ENCODE measurements at places on chromosomes 7 and 10.
A peak's percentile ranks its signal among the peaks of the same experiment; 100 is the strongest.

GRCh38 chr7:12016439-12016838, 184.4 kb upstream of the THSD7A start:
- DNase-seq = no peak

DNA sequence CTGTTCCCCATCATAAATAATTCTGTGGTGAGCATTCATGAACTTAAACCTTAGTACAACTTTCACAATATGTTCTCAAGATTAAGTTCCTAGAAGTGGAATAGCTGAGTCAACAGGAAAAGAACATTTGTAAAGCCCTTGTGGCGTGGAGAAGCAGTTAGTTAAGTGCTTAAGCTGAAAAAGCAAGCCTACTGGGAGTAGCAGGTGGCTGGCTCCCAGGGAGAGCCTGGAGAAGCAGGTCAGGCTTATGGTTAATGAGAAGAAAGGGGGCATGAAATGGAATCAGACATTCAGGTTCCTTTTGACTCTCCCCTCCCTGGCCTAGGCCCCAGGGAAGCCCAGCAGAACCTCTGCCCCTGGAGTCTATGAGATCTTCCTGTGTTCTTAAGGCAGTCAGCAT, 35.3 kb downstream of the VSTM4 start:
- no peak for DNase-seq

GRCh38 chr7:88442413-88442812, 135.7 kb upstream of the STEAP4 start:
- no peak for DNase-seq

- no peak for DNase-seq
These were observed 19.0 kb upstream of the TRIM56 start for GRCh38 chr7:101066141-101066832.

GRCh38 chr7:91945476-91945875, 4.8 kb downstream of the AKAP9 start:
- no peak for DNase-seq

DNA sequence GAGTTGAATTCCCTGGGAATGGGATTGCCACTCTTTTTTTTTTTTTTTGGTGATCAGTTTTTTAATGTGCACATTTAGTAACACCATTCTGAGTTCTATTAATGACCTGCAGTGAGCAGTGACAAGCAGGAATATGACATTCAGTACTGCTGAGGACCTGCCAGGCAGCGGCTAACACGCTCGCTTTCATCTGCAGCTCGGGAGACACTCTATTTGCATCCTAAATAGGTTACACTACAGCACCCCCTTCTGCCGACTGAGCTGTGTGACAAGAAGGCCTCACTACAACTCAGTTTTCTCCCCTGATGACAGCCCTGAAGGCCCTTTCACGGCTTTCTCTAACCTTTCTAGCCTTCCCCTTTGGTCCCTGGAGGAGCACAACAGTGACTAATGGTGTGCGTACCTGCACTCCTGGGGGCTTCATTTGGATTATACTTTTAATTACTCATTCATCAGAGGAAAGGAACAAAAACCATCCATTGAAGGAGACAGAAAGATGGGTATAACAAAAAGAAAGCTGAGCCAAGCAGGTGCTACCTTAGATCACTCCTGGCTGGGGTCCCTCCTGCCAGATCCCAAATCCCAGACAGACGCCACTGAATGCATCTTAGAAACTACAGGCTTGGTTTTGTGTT, 872.4 kb downstream of the LRMDA start:
- no peak for DNase-seq

- DNase-seq = no peak
These were observed 222.8 kb downstream of the TNS3 start for GRCh38 chr7:47358944-47359588.

DNA sequence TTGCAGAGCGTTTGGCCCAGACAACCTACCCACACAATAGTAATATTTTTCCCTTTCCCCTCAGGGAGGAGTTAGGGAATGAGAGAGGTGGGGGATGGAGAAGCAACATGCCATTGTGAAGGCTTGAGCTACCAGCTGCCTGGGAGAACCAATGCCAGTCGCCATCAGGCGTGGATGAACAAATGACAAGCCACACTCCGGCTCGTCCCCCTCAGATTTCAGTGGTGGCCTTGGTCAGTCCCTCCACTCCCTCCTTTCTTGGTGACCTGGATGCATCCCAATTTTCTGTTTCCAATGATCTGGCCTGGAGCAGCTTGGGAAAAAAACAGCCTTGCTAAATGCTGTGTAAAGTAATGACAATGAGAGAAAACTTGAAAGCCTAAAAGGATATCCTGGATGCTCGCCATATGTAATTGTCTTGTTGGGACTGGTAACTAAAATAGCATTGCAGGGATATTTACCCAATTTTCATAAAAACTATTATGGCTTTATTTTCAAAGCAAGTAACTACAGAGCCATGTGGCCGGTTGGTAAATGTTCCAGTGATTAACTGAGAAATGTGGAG, 110.7 kb downstream of the ICA1 start:
- DNase-seq = no peak

DNA sequence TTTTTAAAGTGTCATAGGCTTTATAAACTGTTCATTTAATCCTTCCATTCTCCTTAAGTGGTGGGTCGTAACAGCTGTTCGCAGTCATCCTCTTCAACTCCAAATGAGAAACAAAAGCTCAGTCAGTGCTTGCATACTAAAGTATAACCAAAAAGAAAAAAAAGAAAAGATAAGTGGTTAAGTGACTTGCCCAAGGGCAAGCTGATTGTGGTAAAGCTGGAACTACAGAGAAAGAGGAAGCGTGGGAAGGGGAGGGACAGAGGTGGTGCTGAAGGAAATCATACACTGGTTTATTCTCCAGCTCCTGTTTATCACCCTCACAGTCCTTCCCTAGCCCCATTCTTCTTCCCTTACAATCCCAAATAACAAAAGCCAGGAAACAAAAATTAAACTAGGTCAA, 29.6 kb downstream of the IDE start:
- DNase-seq = no peak

GRCh38 chr10:94274142-94274787, 88.5 kb downstream of the NOC3L start:
- no peak for DNase-seq

DNA sequence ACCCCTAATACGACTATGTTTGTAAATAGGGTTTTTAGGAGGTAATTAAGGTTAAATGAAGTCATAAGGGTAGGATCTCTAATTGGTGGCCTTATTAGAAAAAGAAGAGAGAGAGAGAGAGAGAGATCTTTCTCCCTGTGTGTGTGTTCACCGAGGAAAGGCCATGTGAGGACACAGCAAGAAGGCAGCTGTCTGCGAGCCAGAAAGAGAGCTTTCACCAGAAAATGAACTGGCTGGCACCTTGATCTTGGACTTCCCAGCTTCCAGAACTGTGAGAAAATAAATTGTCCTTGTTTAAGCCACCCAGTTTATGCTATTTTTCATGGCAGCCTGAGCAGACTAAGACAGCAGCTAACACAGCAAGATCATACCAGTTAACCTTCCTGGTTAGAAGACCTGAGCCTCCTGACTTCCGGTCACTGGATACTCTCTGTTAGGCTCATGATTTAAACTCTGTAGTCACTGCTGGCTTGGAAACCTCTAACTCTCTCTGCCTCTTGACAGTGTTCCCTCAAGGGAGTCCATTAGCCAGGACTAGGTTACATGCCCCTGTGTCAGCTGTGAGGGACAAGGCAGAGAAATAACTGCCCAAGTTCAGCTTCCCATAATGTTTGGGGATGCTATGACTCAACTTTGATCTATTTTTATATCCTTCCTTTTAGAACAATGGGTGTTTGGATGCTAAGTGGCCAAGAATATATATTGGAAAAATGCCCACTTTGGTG, 102.3 kb downstream of the DYNC1I1 start:
- no peak for DNase-seq

DNA sequence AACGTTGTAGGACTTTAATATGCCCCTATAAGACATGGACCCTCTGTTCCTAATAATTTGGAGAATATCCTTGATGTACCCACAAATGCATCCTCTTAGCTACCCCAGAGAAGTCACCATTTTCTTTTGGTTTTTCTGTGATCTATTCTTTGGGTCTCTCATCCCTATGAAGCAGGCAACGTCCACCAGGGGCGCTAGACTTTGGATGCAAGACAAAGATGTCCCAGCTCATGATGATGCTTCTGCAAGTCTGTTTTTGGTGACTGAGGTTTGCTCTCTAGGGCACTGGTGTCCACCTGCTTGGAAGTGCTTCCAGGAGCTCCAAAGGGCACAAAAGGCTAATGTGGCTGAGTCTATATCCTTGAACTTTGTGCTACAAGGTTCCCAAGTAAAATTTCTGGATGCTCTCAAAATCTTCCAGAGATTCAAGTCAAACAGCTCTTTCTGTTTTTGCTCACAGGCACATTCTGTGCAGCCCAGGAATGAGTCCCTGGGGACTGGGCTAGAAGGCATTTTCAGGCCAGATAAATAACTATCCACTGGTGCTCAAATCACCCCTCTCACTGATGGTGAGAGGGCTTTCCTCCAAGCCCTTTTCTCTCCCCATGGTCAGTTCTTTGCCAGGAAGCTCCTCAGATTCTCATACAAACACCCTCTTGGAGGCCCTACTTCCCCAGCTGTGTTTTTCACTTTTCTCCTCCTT, 166.4 kb downstream of the C7orf25 start:
- no peak for DNase-seq

DNA sequence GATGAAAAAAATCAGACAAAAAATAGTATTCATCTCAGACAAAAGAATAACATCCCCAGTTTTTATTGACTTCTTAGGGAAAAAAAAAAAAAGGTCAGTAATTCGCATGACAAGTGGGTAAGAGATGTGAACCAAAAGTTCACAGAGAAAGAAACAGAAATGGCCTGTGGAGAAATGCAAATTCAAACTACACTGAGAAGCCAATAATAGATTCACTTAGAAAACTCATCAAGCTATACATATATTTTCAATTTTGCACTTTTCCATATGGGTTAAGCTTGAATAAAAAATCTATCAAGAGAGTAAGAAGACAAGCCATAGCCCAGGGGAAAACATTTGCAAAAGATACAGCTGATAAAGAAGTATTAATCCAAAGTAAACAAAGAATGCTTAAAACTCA, 28.0 kb downstream of the HERC4 start:
- no peak for DNase-seq

GRCh38 chr7:128076796-128077271, 45.6 kb upstream of the LRRC4 start:
- no peak for DNase-seq

GRCh38 chr10:11341283-11341960, 270.0 kb downstream of the USP6NL start:
- DNase-seq = no peak

DNA sequence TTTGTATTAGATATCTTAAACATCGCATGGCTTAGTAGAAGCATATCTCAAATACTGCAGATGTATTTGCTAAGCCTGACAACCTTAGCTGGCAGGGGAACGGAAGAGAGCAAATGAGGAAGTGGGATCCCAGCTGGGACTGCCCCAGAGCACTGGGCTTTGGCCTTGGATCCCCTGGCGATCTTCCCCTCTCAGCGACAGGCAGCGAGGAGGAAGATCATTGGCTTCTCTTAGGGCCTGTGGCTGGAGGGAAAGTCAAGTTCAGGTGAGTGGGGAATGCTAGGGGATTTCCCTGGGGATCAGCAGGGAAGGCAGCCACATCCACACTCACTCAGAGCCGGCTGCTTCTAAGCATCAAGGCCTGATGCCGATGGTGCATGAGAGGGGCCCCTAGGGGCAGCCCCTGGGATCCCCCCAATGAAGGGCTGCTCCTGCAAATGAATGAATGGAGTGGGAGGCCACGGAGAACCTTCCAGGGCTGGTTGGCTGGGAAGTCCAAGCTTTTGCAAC, 42.0 kb downstream of the LYZL2 start:
- DNase-seq = no peak

DNA sequence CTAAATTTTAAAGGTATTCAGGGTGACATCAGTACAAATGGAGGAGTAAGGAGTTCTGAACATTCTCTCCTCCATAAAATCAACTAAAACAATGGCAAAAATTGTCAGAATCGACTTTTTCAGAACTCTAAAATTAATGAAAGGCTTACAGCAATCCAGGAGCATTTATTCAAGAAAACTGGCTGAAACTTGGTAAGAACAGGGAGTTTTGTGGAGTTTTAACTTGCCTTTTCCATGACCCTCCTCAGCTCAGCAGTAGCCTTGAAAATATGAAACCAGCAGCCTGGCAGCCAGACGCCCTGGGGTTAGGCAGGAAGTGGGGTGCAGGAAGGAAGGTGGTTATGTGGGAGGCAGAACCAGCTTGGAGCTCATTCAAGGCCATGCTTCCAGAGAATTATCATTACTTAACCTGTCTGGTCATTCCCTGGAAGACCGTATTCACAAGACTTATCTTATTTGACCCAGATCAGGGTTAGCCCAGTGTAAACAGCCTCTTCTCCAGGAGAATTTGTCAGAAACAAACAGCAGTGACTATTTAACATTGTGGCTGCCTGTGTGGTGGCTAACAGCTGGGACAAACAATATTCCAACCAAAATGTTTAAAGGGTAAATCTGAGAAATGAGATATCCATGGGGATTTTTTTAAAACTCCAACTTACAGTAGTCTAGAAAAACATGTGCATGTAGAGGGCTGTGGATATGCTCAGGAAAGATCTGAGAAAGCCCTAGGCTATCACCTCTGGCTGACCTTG, 75.7 kb upstream of the MACROH2A2 start:
- no peak for DNase-seq

GRCh38 chr7:2632733-2633537, 1.1 kb downstream of the TTYH3 start:
- peak; percentile 17 for DNase-seq

DNA sequence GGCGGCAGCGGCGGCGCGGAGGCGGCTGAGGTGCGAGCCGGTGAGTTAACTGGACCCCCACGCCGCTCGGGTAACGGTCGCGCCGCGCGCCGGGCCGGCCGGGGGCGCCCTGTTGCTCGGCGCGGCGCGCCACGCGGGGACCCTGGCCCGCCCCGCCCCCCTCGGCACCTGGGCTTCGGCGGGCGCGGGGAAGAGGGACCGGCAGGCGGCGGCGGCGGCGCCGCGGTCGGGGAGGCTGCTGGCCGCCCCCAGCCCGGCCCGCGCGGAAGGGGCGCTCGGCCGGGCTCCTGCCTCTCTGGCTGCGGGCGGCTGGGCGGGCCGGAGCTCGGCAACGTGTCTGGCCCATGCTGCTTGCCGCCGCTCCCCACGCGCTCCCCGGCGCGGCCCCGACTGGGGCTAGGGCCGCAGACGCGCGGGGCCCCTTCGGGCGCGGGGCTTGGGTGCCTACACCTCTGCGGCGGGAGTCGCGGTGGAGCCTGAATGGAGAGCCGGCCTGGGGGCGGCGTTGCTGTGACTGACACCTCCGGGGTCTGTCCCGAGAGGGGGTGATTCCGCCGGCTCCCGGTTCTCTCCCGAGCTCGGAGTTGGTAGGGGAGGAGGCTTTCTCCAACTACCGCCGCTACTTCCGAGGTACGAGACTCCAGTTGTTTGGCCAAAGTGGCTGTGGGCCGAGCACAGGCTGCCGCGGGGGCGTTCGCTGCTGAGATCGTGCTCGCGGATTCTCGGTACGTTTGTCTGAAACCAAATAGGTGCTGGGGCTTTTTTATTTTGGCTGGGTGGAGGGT, 494 bp downstream of the PALS2 start:
- peak; percentile 10 for DNase-seq

- peak; percentile 31 for DNase-seq
These were observed 5.8 kb upstream of the GGCT start for GRCh38 chr7:30510124-30511075.

DNA sequence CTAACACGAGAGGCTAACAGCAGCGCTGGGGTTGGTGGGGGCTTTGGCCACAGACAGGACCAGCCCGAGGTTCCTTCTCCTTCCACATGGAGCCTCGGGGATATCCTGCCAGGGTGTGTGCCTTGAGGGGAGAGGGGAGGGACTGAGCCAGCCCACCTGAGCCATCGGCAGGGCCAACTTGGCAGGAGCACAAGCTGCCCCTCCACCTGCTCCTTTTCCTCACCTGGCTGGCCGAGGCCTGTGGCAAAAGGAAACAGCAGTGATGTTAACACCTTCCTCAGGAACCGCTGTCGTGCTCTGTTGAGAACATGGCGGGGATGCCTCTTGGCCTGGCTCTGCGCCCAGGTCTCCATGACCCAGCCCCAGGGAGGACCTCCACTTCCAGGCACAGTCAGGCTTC, 255.1 kb upstream of the PPP2R2D start:
- no peak for DNase-seq
